ENCODE measurements at places on chromosomes 16 and 17.
A peak's percentile ranks its signal among the peaks of the same experiment; 100 is the strongest.

- no peak for DNase-seq
- H3K36me3 ChIP-seq, result no peaks in the 10 kb centered on the region
- no peak overlapping the region for H3K27ac ChIP-seq
- no peaks in the 10 kb centered on the region for H3K4me1 ChIP-seq
- no peaks in the 10 kb centered on the region for H3K27me3 ChIP-seq
Observed at GRCh38 chr17:40399185-40399584, 18.5 kb downstream of the TOP2A start.

GRCh38 chr17:39861235-39861634 is 2.9 kb downstream of the IKZF3 start:
- H3K4me1 ChIP-seq, result no peaks in the 10 kb centered on the region
- no peak for DNase-seq
- H3K36me3 ChIP-seq, result no peaks in the 10 kb centered on the region
- peaks cover 20% of the 10 kb centered on the region for H3K27me3 ChIP-seq
- no peak overlapping the region for H3K4me3 ChIP-seq

GRCh38 chr17:12021623-12022140 is 1.0 kb downstream of the MAP2K4 start:
- no peaks in the 10 kb centered on the region for H3K36me3 ChIP-seq
- H3K4me3 ChIP-seq, result peak overlapping the region; percentile 92
- DNase-seq, result no peak

GRCh38 chr17:65193305-65193704 is 56.1 kb downstream of the RGS9 start:
- H3K4me3 ChIP-seq, result no peak overlapping the region
- H3K27me3 ChIP-seq, result no peaks in the 10 kb centered on the region
- H3K27ac ChIP-seq, result peak overlapping the region; percentile 32

- no peak overlapping the region for H3K27ac ChIP-seq
- no peak for DNase-seq
- no peak overlapping the region for H3K4me3 ChIP-seq
- H3K27me3 ChIP-seq, result no peaks in the 10 kb centered on the region
- H3K36me3 ChIP-seq, result no peaks in the 10 kb centered on the region
- no peaks in the 10 kb centered on the region for H3K4me1 ChIP-seq
Observed at GRCh38 chr17:75277664-75278071, 6.6 kb upstream of the MIF4GD start.

GRCh38 chr17:81926451-81927151 is 934 bp downstream of the MAFG start:
- no peaks in the 10 kb centered on the region for H3K27me3 ChIP-seq
- peak overlapping the region; percentile 100 for H3K4me3 ChIP-seq
- peak overlapping the region; percentile 98 for H3K27ac ChIP-seq
- H3K36me3 ChIP-seq, result no peaks in the 10 kb centered on the region
- DNase-seq, result peak; percentile 81

DNA sequence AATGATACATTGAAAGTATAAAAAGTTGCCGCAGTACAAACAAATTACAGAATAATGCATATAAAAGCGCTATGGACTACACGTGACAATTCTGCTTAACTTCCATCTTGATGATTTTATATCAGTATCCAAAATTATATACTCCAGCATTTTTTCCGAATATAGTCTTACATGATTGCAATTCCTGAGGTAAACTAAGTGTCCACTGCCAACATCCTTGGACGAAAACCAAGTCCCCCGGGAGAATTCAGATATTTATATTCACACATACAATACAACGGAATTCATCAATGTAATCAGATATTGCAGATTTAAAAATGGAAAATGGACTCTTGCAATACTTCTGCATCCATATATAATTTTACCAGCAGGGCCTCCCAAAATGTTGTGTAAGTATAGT is 8.9 kb upstream of the MYH11 start:
- H3K4me1 ChIP-seq, result no peaks in the 10 kb centered on the region
- H3K4me3 ChIP-seq, result no peak overlapping the region
- H3K36me3 ChIP-seq, result no peaks in the 10 kb centered on the region
- H3K27me3 ChIP-seq, result no peaks in the 10 kb centered on the region
- no peak for DNase-seq

- no peaks in the 10 kb centered on the region for H3K27me3 ChIP-seq
- no peaks in the 10 kb centered on the region for H3K36me3 ChIP-seq
- peak within 1 kb of the TSS; percentile 91 for H3K4me3 ChIP-seq
Observed at GRCh38 chr17:43398724-43399595, at the start of gene ARL4D. TSS of gene ARL4D (plus strand) at chr17:43398993. CDS start at chr17:43399733, 740 bp downstream.

- H3K36me3 ChIP-seq, result no peaks in the 10 kb centered on the region
- DNase-seq, result no peak
- H3K27me3 ChIP-seq, result no peaks in the 10 kb centered on the region
Observed at GRCh38 chr16:57019746-57020145, 30.4 kb downstream of the NLRC5 start.

DNA sequence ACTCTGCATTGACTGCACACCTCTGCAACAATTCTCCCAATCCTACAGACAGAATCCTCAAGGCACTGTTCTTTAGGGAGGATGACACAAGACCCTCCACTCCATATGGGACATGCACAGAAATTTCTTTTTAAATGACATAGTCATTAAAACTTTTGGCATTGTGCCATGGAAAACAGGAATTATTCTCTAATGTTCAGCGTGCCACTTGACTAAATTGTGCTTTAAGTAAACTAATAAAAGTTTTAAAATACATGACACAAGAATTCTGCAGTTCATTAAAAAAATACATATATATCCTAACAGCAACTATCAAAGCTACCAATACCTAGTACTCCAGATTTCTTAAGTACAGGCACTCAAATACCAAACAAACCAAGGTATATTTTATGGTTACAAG is 16.0 kb downstream of the CEP112 start:
- H3K27me3 ChIP-seq, result no peaks in the 10 kb centered on the region
- DNase-seq, result no peak
- no peak overlapping the region for H3K27ac ChIP-seq
- H3K4me3 ChIP-seq, result no peak overlapping the region
- no peaks in the 10 kb centered on the region for H3K36me3 ChIP-seq

GRCh38 chr16:77496934-77497333 is 62.1 kb upstream of the ADAMTS18 start:
- no peaks in the 10 kb centered on the region for H3K36me3 ChIP-seq
- no peak overlapping the region for H3K27ac ChIP-seq
- H3K4me3 ChIP-seq, result no peak overlapping the region

- no peak overlapping the region for H3K27ac ChIP-seq
- H3K4me1 ChIP-seq, result no peaks in the 10 kb centered on the region
- no peaks in the 10 kb centered on the region for H3K36me3 ChIP-seq
- DNase-seq, result no peak
- H3K4me3 ChIP-seq, result no peak overlapping the region
- H3K27me3 ChIP-seq, result no peaks in the 10 kb centered on the region
Observed at GRCh38 chr17:59056857-59057256, 49.8 kb downstream of the TRIM37 start.

GRCh38 chr17:43411369-43411677 is 12.5 kb downstream of the ARL4D start:
- H3K27me3 ChIP-seq, result no peaks in the 10 kb centered on the region
- no peak overlapping the region for H3K4me3 ChIP-seq
- no peak overlapping the region for H3K27ac ChIP-seq
- no peaks in the 10 kb centered on the region for H3K36me3 ChIP-seq
- no peaks in the 10 kb centered on the region for H3K4me1 ChIP-seq

DNA sequence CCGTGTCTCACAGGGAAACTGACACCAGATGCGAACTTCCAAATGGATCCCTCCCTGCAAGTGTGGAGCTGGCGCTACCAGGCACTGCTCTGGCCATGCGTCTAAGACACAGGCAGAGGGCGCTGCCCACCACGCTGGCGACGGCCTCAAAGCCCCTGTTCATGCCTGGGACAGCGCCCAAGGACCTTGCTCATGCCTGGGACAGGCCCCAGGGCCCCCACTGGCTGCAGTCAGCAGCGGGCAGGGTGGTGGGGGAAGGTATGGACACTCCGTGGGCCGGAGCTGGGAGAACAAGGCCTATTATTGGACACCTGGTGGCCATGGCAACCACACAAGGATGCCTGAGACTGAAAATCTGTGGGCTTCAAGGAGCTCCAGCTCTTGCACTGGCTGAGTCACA is 8.8 kb downstream of the ZG16B start:
- H3K27me3 ChIP-seq, result no peaks in the 10 kb centered on the region
- H3K4me3 ChIP-seq, result no peak overlapping the region
- peak; percentile 44 for DNase-seq
- no peaks in the 10 kb centered on the region for H3K36me3 ChIP-seq

- H3K27ac ChIP-seq, result no peak overlapping the region
- H3K4me3 ChIP-seq, result no peak overlapping the region
- H3K4me1 ChIP-seq, result no peaks in the 10 kb centered on the region
- no peaks in the 10 kb centered on the region for H3K36me3 ChIP-seq
- DNase-seq, result no peak
- H3K27me3 ChIP-seq, result no peaks in the 10 kb centered on the region
Observed at GRCh38 chr17:79679631-79680317, 51.0 kb upstream of the ENPP7 start.

DNA sequence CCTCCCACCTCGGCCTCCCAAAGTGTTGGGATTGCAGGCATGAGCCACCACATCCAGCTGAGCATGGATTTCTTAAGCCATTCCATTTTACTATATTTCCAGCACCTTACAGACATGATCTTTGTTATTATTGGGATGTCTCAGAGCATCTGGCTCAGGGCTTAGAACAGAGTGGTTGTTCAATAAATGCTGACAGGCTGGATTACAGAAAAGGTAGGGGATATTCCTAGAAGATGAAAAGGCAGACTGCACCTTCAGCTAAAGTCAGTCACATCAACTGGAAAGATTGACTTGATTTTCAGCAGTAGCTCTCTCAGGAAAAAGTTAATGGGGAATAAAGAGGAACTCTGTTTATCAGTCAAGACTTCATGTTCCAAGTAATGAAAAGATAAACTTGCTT is 360.3 kb upstream of the ERCC4 start:
- H3K36me3 ChIP-seq, result no peaks in the 10 kb centered on the region
- H3K27ac ChIP-seq, result no peak overlapping the region
- H3K27me3 ChIP-seq, result no peaks in the 10 kb centered on the region
- no peaks in the 10 kb centered on the region for H3K4me1 ChIP-seq
- DNase-seq, result no peak

- H3K4me1 ChIP-seq, result no peaks in the 10 kb centered on the region
- no peak overlapping the region for H3K4me3 ChIP-seq
- H3K27me3 ChIP-seq, result no peaks in the 10 kb centered on the region
- no peak for DNase-seq
Observed at GRCh38 chr16:73428121-73428520, 380.2 kb upstream of the ZFHX3 start.

DNA sequence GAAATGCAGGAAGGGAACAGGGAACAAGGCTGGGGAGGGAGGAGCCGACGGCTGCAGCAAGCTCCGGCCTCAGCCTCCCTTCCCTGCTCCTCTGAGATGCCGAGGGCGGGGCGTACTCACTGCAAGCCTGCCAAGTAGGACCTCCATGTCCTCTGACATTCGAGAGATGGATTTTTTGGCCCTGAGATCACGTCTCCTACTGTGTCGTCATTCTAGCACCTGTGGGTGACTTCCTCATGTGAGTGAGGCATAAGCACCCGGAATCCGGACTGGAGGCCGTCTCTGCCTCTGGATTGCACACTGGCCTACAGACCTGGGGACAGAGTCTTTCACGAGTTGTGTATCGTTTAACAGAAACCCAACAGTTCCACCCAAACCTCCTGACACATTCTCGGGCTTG is 14.5 kb downstream of the MRM3 start:
- H3K4me3 ChIP-seq, result no peak overlapping the region
- H3K27me3 ChIP-seq, result no peaks in the 10 kb centered on the region
- no peaks in the 10 kb centered on the region for H3K4me1 ChIP-seq
- no peaks in the 10 kb centered on the region for H3K36me3 ChIP-seq

- no peak for DNase-seq
- no peak overlapping the region for H3K27ac ChIP-seq
- no peaks in the 10 kb centered on the region for H3K27me3 ChIP-seq
- H3K4me3 ChIP-seq, result no peak overlapping the region
- no peaks in the 10 kb centered on the region for H3K4me1 ChIP-seq
Observed at GRCh38 chr17:16916557-16916920, 55.4 kb downstream of the TNFRSF13B start.

GRCh38 chr16:73215678-73216377 is 167.9 kb upstream of the ZFHX3 start:
- H3K27ac ChIP-seq, result no peak overlapping the region
- H3K4me3 ChIP-seq, result no peak overlapping the region
- DNase-seq, result no peak

DNA sequence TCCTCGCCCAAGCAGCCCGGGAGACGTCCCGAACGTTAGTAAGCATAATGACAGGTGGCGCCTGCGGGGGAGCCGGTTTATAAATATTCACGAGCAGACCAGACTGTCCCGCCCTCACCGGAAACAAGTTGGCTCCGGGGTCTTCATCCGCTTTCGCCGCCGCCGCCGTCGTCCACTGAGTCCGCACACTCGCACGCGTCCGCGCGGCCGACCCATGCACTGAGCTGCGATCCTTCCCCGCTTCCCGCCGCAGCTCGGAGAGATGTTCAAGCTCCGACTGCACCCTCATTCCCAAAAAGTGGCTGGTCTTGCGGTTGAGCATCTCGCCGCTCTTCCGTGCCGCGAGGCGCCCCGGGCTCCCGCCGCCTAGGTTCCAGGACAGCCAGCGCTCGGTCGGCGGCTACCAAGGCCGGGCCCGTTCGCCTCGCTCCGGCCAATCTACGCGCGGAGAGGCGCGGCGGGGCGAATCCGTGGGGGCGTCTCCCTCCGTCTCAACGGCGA is 385 bp downstream of the CFAP119 start:
- no peak for DNase-seq
- H3K36me3 ChIP-seq, result peaks cover 15% of the 10 kb centered on the region
- peak overlapping the region; percentile 96 for H3K27ac ChIP-seq
- peak overlapping the region; percentile 82 for H3K4me3 ChIP-seq

- H3K4me1 ChIP-seq, result no peaks in the 10 kb centered on the region
- no peaks in the 10 kb centered on the region for H3K27me3 ChIP-seq
- no peaks in the 10 kb centered on the region for H3K36me3 ChIP-seq
Observed at GRCh38 chr17:41452281-41452680, 11.5 kb upstream of the KRT38 start.

DNA sequence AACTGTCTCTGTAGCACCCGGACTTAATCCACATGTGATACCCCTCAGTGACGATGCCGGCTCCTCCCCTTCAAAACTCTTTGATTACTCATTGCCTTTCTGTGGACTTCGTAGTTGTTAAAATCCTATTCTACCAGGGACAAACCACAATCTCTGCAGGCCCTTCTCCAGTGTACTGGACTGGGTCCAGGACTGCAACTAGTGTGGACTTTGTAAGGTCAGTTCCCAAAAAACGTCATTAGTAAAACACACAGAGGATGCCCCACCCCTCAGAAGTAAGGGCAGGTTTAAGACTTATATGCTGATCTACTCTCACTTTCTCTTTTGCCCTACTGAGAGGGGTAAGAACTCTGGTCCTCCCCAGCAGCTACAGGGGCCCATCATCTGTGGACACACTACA is 10.5 kb upstream of the NUDT7 start:
- H3K27me3 ChIP-seq, result no peaks in the 10 kb centered on the region
- H3K27ac ChIP-seq, result no peak overlapping the region
- DNase-seq, result no peak
- no peak overlapping the region for H3K4me3 ChIP-seq
- H3K4me1 ChIP-seq, result no peaks in the 10 kb centered on the region

DNA sequence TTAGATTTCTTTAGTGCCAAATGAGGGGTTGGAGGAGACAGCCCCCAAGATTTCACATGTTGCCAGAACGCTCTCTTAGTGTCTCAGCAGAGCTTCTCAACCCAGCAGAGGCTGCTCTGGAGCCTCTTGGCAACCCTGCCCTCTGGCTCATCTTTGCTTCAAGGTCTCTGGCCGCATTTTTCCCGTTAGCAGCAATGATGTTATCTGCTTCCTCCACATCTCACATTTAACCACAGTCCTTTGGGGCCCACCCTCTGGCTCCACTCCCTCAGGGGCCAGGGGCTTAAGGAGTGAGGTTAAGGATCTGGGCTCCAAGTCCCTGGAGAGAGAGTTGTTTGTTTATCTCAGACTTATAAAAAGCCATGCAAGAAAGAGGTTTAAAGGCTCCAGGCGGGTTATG is 3.3 kb upstream of the XYLT1 start:
- no peaks in the 10 kb centered on the region for H3K27me3 ChIP-seq
- H3K27ac ChIP-seq, result peak overlapping the region; percentile 44
- no peak overlapping the region for H3K4me3 ChIP-seq
- H3K4me1 ChIP-seq, result no peaks in the 10 kb centered on the region
- no peak for DNase-seq
- no peaks in the 10 kb centered on the region for H3K36me3 ChIP-seq

Measured in breast epithelium (tissue), 4 donors.